ENCODE measurements at places on chromosomes 6 and 20.

GRCh38 chr20:48002517-48002970, 217.3 kb upstream of the SULF2 start:
- no peak for DNase-seq

DNA sequence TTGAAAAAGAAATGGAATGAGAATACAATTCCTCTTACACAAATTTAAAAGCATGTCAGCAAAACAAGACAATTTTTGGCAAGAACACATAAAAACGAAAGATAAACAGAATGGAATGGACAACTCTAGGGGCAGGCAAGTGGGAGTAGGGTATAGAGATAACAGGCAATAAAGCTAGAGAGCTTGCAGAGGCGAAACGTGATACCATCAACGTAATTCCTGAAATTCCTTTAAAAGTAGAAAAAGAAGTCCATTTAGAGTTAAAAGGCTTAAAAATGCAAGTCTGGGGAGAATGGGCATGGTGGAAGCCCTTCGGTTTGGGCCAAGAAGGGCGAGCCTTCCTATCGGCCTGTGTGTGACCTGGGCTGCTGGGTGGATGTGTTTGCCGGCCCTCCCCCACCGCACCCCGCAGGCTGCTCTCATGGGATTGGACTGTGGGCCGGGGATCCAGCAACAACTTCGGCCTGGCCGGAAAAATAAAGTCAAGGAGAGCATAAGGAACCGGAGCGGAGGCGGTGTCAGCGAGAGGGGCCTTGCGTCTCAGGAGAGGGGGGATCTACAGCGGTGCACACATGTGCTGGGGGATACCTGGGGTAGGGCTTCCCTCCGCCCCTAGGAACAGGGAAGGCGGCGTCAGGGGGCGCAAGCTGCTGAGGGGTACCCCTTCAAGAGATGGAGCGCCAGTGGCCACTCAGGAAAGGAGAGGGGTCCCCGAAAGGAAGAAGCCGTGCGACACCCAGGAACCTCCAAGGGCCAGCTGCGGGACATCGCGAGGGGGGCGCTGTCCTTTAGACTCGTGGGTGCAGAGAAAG, 4.1 kb downstream of the TMEM239 start:
- DNase-seq = no peak

GRCh38 chr6:132962936-132963868, 148.8 kb downstream of the RPS12 start:
- peak; percentile 46 for DNase-seq

DNA sequence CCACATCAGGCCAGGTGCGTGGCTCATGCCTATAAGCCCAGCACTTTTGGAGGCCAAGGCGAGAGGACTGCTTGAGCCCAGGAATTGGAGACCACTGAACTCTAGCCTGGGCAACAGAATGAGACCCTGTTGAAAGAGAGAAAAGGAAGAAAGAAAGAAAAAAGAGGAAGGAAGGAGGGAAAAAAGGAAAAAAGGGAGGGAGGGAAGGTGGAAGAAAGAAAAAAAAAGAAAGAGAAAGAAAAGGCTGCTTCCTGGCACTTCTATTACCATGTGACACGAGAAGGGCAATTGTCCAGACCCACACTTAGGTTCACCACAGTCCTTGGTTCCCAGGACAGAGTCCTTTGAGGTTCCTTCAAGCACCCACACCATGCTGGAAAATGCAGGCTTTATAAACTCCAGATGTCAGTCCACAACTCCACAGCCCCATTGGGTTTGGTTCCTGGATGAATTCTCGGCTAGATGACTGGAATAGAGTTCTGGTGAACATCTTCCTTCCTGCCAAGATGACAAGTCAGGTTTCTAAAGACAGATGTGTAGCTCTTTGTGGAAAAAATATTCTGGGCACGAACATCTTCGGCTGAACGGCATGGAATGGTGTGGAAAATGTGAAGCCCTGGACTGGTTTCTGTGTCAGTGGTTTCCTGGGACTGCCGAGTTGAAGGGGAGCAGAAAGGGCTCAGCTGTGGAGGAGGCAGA, 32.5 kb downstream of the NT5E start:
- DNase-seq = no peak

- no peak for DNase-seq
These were observed 771.7 kb downstream of the EPHA7 start for GRCh38 chr6:92647630-92648029.

DNA sequence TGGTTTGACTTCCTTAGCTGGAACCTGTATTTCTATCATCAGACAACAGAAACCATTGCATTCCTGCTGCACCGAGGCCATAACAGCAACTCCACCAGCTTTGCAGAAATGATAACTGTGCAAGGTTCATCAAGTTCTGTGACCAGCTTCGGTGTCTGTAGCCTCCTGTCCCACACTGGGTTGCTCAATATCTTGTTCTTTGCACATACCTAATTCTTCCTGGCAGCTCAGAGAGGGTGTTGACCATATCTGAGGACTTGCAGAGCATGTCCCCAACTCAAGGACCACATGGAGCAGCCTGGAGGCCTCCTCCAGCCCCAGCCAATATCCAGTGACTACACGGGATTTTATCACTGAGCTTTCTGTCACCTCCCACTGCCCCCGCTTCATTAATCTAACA, 59.3 kb upstream of the SCAF8 start:
- no peak for DNase-seq

GRCh38 chr6:16511723-16512489, 249.4 kb downstream of the ATXN1 start:
- DNase-seq = peak; percentile 31

Measured in CD4-positive, alpha-beta T cell treated with Interleukin-12 subunit alpha and Interleukin-12 subunit beta, for 1 hour (primary cell).